ENCODE measurements at places on chromosomes 4 and X. TPM values are rescaled to one million over a fixed set of nuclear protein-coding genes. Genes with fewer than 3 reads are reported as not detected.

DNA sequence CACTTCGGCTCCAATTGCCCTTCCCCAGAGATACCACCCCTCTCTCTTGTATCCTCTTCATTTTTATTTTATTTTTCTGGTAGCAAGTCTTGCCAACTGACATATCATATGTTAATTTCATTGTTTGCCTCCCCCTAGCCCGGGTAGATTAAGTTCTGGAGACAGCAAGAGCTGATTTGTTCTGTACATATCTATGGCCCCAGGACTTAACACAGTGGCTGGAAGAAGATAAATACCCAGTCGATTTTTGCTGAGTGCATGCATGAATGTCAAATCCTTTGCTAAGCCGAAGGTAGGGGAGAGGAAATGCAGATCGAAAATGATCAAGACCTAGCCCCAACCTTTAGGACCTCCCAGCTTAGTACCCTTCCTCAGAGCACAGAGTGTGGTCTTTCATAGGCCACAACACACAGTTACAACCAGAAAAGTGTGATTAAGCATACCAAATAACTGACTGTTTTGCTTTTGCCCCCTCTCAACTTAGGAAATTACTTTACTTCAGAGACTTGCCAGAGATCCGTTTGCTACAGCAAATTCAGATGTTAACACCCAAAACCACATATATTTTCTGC lies 58.7 kb upstream of the KLF3 start:
- peaks cover 2% of the 10 kb centered on the region for H3K4me1 ChIP-seq
- no peaks in the 10 kb centered on the region for H3K27me3 ChIP-seq
- no peaks in the 10 kb centered on the region for H3K36me3 ChIP-seq
- no peak overlapping the region for H3K4me3 ChIP-seq
- H3K27ac ChIP-seq: no peak overlapping the region

TLR3 gene
- total RNA-seq: 1.7 TPM

DNA sequence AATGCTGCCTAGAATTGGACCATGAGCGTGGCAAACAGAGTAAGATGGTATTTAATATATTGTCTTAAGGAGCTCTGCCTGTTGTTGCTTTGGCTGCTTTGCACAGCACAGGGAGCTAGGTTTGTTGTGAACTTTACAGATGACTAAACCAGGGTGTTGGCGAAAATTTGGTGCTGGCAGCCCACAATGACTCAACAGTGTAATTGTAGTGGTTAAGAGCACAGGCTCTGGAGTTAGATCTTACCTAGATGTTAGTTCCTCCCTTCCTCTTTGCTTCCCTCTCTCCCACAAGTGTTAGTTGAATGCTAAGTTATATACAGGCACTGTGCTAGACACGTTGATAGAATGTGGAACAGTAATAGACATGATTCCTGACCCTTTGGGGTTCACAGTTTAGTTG lies 128.9 kb upstream of the TRPC5 start:
- no peaks in the 10 kb centered on the region for H3K4me1 ChIP-seq
- H3K4me3 ChIP-seq: no peak overlapping the region
- no peaks in the 10 kb centered on the region for H3K27me3 ChIP-seq

GRCh38 chr4:14646831-14647230 lies 355.4 kb upstream of the CPEB2 start:
- no peak overlapping the region for H3K4me3 ChIP-seq
- H3K36me3 ChIP-seq: no peaks in the 10 kb centered on the region
- H3K27me3 ChIP-seq: no peaks in the 10 kb centered on the region
- no peak for DNase-seq
- H3K4me1 ChIP-seq: no peaks in the 10 kb centered on the region
- H3K27ac ChIP-seq: no peak overlapping the region

GRCh38 chr4:155667568-155668511 lies 1.2 kb downstream of the GUCY1A1 start:
- H3K27me3 ChIP-seq: no peaks in the 10 kb centered on the region
- H3K27ac ChIP-seq: peak overlapping the region; percentile 93
- DNase-seq: peak; percentile 69
- H3K36me3 ChIP-seq: no peaks in the 10 kb centered on the region

RTL9 gene
- total RNA-seq: 0.54 TPM

DNA sequence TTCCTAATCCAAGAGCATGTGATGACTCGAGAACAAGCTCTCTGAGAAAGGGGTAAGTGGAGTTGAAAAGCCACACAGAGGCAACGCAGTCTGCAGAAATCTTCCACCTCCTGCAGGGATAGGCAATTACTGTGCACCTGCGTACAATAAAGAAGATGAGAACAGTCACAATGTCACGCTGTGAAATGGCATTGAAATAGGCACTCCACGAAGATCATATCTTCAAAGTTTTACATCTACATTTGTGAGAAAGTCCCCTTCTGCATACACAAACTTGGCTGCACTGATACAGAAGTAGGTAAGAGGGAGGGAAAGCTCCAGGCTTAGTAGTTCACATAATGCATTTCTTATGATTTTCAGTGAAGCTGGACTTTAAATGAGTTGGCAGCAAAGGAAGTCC lies 27.1 kb downstream of the DDX60L start:
- H3K4me3 ChIP-seq: no peak overlapping the region
- no peaks in the 10 kb centered on the region for H3K27me3 ChIP-seq

GRCh38 chrX:16643176-16643575 lies 6.8 kb upstream of the S100G start:
- no peaks in the 10 kb centered on the region for H3K4me1 ChIP-seq
- H3K27me3 ChIP-seq: no peaks in the 10 kb centered on the region
- DNase-seq: no peak
- no peak overlapping the region for H3K4me3 ChIP-seq
- peaks cover 4% of the 10 kb centered on the region for H3K36me3 ChIP-seq

TCEAL7 gene
- 5.8 TPM for total RNA-seq

DNA sequence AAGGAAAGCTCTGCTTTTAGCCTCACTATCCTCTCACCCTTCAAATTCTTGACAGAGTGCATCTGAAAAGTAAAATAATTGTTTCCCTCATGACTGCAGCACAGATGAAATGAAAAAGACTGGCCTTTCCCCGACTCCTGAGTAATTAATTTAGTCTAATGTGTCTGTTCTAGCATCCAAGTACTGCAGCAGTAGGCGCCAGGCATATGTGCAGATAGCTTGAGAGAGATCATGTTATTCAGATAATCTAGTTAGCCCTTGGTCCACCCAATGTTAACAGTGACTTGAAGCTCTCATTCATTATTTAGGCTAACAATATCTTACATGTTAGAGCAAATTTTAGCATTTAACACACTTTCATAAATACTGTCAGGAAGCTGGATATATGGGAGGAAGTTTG lies 54.0 kb downstream of the MAP9 start:
- no peaks in the 10 kb centered on the region for H3K36me3 ChIP-seq
- no peak for DNase-seq
- no peak overlapping the region for H3K4me3 ChIP-seq

GRCh38 chr4:30716681-30717207 lies 3.4 kb upstream of the PCDH7 start:
- DNase-seq: no peak
- H3K27me3 ChIP-seq: no peaks in the 10 kb centered on the region
- no peaks in the 10 kb centered on the region for H3K36me3 ChIP-seq
- H3K27ac ChIP-seq: peak overlapping the region; percentile 70
- peak overlapping the region; percentile 38 for H3K4me3 ChIP-seq

RASGEF1B gene
- total RNA-seq: 2.9 TPM

SORBS2 gene
- total RNA-seq: 2,158 TPM

GRCh38 chr4:48906206-48907173 lies at the start of gene OCIAD2:
Gene OCIAD2 (minus strand): TSS chr4:48906774. CDS start chr4:48904549, 2,225 bp downstream.
- DNase-seq: peak; percentile 76
- H3K27ac ChIP-seq: peak within 1 kb of the TSS; percentile 78
- H3K36me3 ChIP-seq: no peaks in the 10 kb centered on the region

DNA sequence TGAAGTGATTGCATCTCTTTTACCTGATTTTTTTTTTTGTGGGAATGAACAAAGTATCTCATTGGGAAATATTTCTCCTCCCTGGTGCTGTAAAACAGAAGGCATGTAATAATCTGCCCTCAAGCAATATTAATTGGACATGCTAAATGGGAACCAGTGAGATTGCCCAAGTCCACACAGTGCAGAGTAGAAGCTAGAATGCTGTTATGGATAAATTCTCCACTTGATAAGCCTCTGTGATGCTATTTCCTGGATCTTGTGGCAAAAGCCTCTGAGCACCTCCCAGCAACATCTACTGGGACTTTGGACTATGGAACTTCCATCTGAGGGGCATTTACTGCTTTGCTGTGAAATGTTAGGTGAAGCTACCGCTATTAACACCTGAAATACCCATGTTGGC lies 46.9 kb upstream of the YTHDC1 start:
- no peaks in the 10 kb centered on the region for H3K36me3 ChIP-seq
- no peaks in the 10 kb centered on the region for H3K4me1 ChIP-seq
- no peak for DNase-seq
- H3K4me3 ChIP-seq: no peak overlapping the region
- H3K27ac ChIP-seq: no peak overlapping the region

DNA sequence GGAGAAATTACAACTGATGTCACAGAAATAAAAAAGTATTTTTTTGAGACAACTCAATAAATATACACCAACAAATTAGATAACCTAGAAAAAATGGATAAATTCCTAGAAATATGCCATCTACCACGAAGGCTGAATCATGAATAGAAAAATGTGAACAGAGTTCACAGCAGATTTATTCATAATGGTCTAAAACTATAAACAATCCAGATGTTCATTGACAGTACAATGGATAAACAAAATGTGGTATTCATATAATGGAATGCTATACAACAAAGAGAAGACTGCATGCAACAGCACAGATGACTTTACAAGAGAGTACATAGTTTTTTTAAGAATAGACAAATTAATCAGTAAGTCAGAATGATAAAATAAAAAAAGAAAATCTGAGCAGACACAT lies 55.2 kb downstream of the CLOCK start:
- no peak for DNase-seq
- H3K4me3 ChIP-seq: no peak overlapping the region
- H3K27me3 ChIP-seq: no peaks in the 10 kb centered on the region
- no peak overlapping the region for H3K27ac ChIP-seq

- H3K36me3 ChIP-seq: no peaks in the 10 kb centered on the region
- no peak overlapping the region for H3K4me3 ChIP-seq
- DNase-seq: no peak
- H3K27me3 ChIP-seq: no peaks in the 10 kb centered on the region
Measured at GRCh38 chr4:93384241-93384640, 444.3 kb upstream of the ATOH1 start.

SCD5 gene
- total RNA-seq: 6.8 TPM

ADH1C gene
- total RNA-seq: 2.8 TPM

BMPR1B gene
- total RNA-seq: 3.8 TPM

DNA sequence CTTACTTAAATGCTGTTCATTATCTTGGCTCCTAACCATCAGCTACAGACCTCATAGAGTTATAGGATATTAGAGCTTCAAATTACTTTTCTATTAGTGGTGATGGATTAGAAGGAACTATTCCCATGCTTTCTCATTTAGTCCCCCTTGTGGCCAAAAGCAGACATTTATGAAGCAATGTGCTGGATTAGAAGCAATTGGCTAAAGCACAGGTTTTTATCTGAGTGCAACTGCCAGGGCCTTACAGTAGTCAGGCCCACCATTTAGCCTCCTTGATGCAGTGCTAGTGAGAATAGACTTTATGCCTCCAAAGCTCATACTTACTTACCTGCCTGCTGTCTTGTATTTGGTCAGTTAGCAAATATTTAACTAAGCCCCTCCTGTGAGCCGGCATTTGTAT lies 93.0 kb downstream of the TSPAN7 start:
- no peaks in the 10 kb centered on the region for H3K27me3 ChIP-seq
- no peaks in the 10 kb centered on the region for H3K36me3 ChIP-seq
- no peaks in the 10 kb centered on the region for H3K4me1 ChIP-seq
- no peak overlapping the region for H3K4me3 ChIP-seq
- no peak for DNase-seq
- H3K27ac ChIP-seq: no peak overlapping the region

DNA sequence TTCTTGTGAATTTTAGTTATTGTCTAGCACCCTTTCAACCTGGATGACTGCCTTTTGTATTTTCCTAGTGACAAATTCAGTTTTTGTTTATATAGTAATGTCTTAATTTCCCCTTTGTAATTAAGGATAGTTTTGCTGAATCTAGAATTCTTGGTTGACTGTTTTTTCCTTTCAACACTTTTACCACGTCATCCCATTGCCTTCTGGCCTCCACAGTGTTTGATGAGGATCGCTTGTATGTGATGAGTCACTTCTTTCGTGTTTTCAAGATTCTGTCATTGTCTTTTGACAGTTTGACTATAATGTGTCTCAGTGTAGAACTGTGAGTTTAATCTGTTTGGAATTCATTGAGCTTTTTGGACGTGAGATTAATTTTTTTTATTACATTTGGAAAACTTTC lies 30.1 kb downstream of the KDM6A start:
- no peaks in the 10 kb centered on the region for H3K36me3 ChIP-seq
- peak overlapping the region; percentile 56 for H3K27ac ChIP-seq
- DNase-seq: no peak

IL21 gene
- not detected for total RNA-seq

GRCh38 chrX:95628796-95629195 lies 1055.8 kb upstream of the DIAPH2 start:
- no peak overlapping the region for H3K4me3 ChIP-seq
- no peak for DNase-seq
- no peaks in the 10 kb centered on the region for H3K4me1 ChIP-seq
- no peaks in the 10 kb centered on the region for H3K27me3 ChIP-seq
- no peaks in the 10 kb centered on the region for H3K36me3 ChIP-seq

GATA1 gene
- not detected for total RNA-seq

TRIM61 gene
- 2.1 TPM for total RNA-seq

DNA sequence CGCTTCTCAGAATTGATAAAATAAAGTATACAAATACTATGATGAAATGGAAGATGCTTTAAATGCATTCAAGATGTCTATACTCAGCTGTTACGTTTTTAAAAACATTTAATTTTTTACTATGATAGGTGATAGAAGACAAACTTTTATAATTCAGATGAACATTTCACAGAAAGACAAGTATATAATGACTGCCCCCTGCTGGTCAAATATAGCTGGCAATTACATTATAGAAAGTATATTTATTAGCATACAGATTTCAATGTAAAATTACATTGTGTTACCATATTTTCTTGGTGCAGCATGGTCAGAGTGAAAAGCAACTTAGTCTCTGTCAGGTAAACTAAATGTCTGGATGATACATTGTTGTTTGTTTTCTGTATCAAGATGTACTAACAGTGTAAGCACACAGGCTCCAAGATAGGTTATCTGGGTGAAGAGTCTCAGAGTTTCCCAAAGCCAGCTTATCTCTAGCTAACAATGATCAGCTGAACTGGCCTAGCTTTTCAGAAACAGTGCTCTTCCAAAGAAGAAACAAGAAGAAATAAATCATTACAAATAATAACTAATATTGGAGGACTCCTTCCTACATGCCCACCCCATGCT lies 54.1 kb downstream of the SRPX start:
- H3K36me3 ChIP-seq: peaks cover 24% of the 10 kb centered on the region
- H3K4me1 ChIP-seq: no peaks in the 10 kb centered on the region
- H3K4me3 ChIP-seq: no peak overlapping the region
- no peak overlapping the region for H3K27ac ChIP-seq

DNA sequence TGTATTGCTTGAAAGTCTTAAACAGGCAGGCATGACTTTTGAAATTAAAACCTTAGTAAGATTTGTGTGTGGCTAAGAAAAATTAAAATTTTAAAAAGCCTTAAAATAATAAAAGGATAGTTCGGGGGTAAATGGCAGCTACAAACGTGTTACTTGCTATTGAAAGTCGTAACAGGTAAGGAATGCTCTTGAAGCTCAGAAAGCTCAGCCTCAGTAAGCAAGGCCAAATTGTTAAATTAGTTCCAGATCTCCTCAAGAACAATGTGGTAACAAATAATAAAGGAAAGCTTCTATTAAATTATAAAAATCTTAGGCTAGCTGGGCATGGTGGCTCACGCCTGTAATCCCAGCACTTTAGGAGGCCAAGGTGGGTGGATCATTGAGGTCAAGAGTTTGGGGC lies 25.5 kb downstream of the PRMT9 start:
- no peaks in the 10 kb centered on the region for H3K27me3 ChIP-seq
- DNase-seq: no peak
- peaks cover 12% of the 10 kb centered on the region for H3K36me3 ChIP-seq
- no peaks in the 10 kb centered on the region for H3K4me1 ChIP-seq

Measured in heart left ventricle (tissue), 16 donors.